ENCODE measurements at places on chromosomes 2 and 18.

DNA sequence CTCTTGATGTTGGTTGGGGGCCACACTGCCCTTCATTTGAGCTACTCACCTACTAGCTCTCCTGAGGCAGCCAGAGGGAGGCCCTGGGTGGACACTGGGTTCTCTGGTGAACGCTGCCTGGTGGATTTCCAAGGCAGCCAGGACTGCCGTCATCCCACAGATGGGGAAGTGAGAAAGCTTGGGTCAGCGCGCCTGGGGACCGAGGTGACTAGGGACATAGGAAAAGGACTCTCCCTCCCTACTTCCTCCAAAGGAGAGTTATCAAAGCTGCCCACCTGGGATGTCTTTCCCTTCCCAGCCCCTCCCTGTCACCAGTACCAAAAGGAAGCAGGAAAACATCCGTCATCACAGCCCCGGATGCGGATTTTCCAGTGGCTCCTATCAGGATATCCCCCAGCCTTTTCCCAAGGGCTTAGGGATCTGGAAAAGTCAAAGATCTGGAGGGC is 3.8 kb upstream of the SEMA4C start:
- DNase-seq: no peak

GRCh38 chr2:44367591-44367990 is 5.8 kb downstream of the CAMKMT start:
- no peak for DNase-seq

DNA sequence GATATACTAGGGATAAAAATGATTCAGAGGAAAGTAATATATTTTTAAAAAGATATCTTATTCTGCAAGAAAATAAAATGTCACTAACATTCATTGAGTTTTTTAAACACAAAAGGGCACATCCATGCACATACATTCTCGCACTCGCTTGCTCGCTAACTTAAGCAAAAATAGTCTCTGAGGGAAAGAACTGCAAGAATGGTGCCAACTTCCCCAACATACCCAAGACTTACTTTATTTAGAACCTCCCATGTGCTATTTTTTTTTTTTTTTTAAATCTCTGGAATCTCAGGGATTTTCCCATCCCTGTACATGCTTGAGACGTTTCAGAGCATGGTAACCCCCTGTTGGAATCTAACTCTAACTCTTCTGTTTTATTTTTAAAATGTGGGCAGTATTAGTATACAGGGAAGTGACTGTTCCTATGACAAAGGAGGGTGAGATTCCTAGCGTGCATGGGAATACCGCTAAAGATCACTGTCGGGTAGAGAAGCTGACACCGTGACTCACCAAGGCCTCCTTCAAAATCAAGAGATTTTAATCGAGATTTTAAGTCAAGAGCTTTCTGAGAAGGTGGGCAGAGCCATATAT is 187.9 kb upstream of the ZEB2 start:
- DNase-seq: no peak

DNA sequence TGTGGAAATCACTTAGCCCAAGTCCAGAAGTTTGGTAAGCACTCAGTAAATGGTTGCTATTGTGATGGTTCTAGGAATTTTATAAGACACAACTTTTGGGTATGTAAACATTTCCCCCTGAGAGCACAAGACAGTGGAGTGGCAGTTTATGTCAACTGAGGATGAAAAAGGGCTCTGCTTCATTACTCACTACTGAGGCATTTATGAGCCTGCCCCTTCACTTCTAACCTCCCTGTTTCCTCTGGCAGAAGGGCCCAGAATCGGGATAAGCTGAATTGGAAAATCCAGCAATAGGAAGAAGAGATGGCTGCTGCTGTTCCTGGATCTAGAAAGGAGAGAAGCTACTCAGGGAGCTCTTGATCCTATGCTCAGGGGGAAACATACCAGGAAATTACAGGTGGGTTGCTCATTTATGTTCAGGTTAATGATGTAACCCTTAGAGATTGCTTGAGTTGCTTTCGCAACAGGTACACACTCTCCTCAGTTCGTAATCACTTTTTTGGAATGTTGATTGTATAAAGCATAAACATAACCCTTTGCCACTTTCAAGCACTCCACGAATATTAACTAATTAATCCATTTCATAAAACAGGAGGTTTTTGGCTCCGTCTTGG is 46.3 kb downstream of the ADCYAP1 start:
- DNase-seq: no peak

DNA sequence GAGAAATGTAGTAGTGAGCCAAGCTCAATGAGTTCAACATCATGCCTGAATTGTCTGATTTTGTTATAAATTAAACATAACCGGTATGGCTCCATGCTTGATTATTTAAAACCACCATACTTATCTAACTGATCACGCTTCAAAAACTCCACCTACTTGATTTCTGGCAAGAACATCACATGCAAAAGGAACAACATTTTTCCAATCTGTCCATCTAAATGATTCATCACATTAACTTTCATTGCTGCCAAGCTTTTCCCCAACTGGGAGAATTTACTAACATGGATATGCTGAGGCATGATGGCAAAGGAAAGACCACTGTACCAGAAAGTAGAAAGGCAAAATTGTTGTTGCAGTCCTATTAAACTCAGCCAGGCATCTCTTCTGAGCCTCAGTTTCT is 286.8 kb downstream of the TRIB2 start:
- DNase-seq: no peak

GRCh38 chr2:109129356-109129920 is 433 bp downstream of the SH3RF3 start:
- DNase-seq: no peak

All from central memory CD4-positive, alpha-beta T cell (primary cell).